ENCODE measurements at places on chromosomes 12 and 14.

- peak; percentile 10 for DNase-seq
Measured at GRCh38 chr12:104258476-104259067, 43.0 kb downstream of the TXNRD1 start.

GRCh38 chr12:123057513-123058265, 77.2 kb downstream of the ARL6IP4 start:
- DNase-seq, result no peak

- DNase-seq, result no peak
Measured at GRCh38 chr12:132160016-132160415, 15.8 kb downstream of the NOC4L start.

DNA sequence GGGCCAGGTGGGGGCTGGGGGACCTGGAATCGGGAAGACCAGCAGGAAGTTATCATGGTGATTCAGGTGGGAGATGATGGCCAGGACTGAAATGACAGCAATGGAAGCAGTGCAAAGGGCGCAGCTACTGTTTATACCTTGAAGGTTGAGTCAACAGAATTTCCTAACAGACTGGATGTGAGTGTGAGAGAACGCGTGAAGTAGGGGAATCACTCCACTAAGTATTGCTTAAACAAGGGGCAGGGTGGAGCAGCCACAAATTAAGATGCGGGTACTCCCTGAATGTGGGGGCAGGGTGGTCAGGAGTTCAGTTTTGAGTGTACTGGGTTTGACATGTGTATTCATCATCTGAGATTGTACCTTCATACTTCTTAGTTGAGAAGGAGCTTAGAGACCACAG, 45.1 kb downstream of the MYF5 start:
- DNase-seq, result peak; percentile 34

- DNase-seq, result peak; percentile 8
Measured at GRCh38 chr12:61750604-61751003, 509.6 kb upstream of the USP15 start.
